ENCODE measurements at places on chromosomes 6 and 20.

DNA sequence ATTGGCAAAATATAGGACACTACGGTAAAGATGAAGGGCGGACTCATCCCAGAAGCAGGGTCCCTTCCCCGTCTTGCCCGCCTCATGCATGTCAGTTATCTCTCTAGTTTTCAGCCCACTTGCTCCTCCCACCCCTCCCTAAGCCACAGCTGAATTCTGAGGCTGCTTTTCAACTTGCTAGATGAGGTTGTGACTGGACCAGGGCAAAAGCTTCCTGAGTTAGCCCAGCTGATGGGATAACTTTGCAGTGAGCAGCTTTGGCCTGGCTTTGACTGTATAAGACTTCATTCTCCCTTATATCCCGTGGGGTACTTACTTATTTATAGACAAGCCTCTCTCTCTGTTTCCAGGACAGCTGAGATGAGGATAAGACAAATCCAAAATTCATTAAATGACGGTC is 23.2 kb downstream of the GHRH start:
- no peak for DNase-seq

GRCh38 chr6:24927277-24927955 is 8.3 kb downstream of the RIPOR2 start:
- no peak for DNase-seq

GRCh38 chr20:12605751-12606150 is 403.0 kb upstream of the SPTLC3 start:
- no peak for DNase-seq

- DNase-seq, result no peak
Measured at GRCh38 chr6:117417851-117418250, 7.9 kb downstream of the ROS1 start.

- no peak for DNase-seq
Measured at GRCh38 chr6:938916-939315, 246.0 kb upstream of the EXOC2 start.

- DNase-seq, result no peak
Measured at GRCh38 chr20:25626779-25627178, 3.0 kb upstream of the NANP start.

DNA sequence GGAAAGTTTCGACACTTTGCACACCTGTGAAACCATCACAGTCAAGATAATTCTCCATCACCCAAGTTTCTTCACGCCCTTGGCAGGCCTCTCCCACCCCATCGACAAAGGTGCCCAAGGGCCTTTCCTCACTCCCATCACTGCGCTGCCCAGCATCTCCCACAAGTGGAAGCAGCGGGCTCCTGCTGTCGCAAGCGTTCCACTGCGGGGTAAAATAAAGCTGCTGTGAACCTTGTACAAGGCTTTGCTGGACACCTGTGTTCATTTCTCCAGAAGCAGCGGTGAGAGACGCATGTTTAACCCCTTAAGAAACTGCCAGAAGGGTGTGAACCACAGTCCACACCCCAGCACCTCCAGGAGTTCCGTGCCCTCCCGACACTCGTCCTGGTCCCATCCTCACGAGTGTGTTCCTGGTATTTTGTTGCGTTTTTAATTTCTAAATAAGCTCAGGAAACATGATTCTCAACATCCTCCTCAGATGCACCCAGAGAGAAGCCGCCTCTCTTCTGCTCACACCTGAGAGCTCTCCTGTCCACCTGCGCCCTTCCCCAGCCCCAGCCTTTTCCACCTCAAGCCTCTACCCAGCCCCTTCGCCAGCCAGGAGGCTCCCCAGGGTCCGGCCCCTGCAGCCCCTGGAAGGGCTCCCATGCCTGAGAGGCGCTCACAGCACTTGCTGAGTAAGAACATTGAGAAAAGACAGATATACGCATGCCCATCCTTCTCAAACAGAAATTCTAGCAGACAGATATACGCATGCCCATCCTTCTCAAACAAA is 97.5 kb downstream of the TAF4 start:
- no peak for DNase-seq

- peak; percentile 68 for DNase-seq
Measured at GRCh38 chr20:50575865-50576720, 65.9 kb downstream of the PTPN1 start.

Data from ecto neural progenitor cell (in vitro differentiated cells).